Left ventricle myocardium inferior (tissue), 1 donor: ENCODE measurements at places on chromosomes 11 and 22.

DNA sequence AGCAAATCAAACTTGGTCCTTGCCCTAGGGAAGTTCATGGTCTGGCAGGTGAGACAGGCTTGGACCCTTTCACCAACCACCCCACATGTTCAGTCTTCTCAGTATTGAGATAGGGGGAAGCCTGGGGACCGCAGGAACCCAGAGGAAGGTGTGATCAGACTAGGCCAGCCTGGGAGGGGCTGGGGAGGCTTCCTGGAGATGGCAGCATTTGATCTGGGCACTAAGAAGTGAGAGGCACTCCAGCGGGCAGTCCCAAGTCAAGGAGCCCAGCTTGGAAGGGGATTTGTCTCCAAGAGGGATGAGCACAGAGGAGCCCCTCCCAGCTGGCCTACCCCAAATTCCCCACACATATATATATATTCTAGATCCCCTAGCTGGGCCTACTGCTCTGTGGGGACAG, 5.4 kb downstream of the LRRC32 start:
- no peak for DNase-seq

DNA sequence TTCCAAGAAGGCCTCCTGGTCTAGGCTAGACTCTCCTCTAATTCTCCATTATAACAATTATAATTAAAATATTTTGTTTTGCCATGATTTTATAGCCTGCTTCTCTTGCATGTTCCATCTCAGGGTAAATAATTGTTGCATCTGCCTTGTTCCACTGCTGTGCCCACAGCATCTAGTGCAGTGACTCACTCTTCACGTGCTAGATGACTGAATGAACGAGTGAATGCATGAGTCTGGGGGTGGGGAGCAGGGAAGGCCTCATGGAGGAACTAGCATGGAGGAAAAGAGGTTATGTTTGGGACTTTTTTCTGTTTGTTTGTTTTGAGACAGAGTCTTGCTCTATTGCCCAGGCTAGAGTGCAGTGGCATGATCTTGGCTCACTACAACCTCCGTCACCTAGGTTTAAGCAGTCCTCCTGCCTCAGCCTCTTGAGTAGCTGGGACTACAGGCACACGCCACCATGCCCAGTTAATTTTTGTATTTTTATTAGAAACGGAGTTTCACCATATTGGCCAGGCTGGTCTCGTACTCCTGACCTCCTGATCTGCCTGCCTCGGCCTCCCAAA, 5.2 kb upstream of the OAF start:
- DNase-seq: no peak

DNA sequence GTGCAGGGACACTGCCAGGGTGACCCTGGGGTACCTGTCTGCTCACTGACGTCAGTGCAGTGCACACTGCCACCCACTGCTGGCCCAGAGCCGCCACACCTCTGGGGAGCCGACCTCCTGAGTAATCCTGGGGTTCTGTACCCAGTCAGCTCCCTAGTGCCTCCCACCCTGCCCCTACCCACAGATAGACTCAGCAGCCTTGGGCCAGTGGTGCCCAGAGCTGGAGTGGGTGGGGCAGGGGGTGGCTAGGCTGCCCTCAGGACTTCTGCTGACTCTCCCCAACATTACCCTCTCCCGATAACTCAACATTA, 5.8 kb downstream of the NRXN2 start:
- no peak for DNase-seq

DNA sequence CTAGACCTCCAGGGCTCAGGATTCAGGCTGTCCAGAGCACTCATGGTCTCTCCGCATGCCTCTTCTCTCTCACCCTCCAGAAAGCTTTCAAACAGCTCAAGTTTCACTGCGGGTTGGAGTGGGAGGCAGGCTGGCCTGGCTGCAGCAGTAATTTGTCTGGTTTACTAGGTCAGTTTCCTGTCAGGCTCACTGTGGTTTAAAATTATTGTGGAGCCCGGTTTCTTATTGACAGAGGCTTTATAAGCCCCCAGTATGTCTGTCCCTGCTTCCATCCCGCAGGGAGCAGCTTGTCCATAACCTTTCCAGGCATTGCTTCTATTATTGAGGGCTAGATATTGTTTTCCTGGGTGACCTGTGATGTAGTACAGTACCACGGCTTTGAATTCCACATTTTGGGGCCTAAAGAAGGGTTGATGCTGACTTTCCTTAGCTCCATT, 235.3 kb upstream of the SORL1-AS1 start:
- no peak for DNase-seq

- DNase-seq: no peak
Measured at GRCh38 chr11:43947815-43948214, 5.4 kb downstream of the C11orf96 start.

DNA sequence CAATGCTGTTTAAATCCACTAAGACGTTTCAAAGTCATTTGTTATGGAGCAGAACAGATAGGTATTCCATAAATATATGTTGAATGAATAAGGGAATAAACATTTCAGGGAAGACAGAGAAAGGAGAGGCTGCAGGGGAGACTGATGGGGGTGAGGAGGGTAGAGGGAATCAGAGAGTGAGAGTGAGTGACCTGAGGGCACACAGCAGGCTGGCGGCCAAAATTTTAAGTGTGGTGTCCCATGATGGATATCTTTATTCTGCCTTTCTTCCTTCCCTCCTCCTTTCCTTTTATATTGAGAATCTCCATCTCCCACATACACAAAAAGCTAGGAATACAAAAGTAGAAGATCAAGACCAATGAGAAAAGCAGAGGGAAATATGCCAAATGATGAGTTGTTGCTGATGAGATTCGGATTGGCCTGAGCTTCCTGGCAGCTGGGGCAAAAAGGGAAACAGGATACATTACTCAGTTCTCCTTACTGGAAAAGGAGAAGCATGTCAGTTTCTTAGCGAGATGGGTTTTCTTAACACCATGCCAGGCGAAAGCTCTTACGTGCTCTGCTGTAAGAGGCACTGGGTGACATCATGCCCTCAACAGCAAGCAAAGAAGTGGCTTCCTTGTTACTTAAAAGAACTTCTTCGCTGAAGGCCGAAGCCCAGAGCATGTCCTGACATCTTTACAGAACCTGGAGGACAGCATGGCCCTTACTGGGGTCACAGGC, 11.2 kb upstream of the CYTH4 start:
- no peak for DNase-seq
